ENCODE measurements at places on chromosomes 1 and 21.

DNA sequence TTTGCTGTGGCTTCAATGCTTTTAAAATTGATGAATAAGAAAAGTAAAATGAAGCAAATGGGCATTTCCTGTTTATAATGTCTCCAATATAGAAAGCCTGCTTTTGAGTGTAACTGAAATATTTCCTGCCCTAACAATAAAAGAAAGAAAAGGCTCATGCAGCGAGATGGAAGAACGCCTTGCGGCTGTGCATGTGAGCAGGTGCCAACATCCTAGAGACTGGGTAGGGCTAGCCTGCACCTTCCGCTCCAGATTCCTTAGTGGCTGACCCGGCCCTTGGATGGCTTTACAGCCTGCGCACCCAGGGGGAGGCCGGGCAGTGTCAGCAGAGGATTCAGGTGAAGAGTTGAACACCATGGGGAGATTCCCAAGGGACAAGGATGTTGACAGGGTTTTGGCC, 21.8 kb downstream of the CNIH3 start:
- no peak for DNase-seq

DNA sequence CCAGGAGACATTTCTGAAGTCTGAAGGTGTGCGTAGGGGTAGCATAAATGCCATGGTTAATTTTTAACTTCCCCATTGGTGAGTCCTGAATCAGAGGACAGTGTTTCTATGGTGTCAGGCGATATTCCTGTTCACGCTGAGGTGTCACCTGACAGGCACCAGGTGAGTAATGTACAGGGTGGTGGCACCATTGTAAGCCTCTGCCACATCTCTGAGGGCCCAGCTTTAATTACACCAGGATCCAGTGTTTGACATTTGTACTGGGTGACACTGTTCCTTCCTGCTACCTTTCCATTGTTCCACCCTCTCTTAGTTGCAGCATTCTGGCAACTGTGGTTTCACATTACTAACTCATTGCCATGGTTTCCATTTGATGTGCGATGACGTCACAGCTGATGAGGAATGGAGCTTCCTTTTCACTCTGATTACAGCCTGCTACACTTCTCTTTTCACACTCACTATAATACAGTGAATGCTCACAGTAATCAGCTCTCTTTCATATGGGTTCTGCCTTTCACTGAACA, 40.6 kb upstream of the MARK1 start:
- DNase-seq, result no peak

- no peak for DNase-seq
Measured at GRCh38 chr1:117275055-117275454, 64.3 kb upstream of the VTCN1 start.

DNA sequence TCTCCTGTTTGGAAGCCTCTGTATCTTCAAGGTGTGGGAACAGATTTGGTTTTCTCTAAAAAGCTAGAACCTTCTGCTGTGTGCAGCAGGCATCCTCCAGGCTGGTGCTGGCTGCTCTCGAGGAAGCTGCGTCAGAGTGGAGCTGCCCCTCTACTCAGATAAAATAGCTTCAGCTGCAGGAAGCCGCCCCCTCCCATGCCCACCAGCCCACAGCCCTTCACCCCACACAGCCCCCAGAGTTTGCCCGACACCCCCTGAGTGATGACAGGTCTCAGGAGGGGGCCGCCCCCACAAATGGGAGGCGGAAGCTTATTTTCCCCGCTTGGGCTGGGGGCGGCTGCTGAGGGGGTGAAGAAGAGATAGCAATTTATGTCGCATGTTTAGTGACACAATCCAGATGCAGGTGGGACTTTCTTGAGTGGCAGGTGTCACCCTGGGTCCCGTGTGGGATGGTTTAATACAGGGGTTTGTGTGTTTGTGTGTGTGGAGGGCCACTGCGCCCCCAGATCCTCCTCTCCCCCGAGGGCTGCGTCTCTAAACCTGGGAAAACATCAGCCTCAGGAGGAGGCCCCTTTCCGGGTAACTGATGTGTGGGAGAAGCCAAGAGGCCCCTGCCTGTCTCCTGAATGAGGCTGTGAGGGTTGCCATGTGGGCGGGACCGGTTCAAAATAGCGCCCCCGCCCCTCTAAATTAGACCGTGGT, 55.4 kb downstream of the STUM start:
- DNase-seq, result no peak

DNA sequence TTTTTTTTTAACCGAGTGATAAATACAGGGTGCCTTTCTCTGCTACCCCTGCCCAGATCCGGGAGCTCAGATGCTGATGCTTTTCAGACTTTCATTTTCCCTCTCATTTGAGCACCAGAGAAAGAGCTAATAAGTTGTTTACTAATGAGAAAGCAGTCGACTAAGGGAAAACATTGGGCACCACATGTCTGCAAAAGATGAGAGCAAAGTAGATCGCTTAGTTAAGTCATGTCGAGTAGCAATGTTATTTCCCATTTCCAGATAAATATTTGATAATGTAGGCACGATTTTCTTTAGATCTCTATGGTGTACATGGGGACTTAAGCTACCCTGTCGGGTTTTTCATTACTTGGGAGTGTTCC, 1.2 kb downstream of the PKN2 start:
- DNase-seq, result no peak

DNA sequence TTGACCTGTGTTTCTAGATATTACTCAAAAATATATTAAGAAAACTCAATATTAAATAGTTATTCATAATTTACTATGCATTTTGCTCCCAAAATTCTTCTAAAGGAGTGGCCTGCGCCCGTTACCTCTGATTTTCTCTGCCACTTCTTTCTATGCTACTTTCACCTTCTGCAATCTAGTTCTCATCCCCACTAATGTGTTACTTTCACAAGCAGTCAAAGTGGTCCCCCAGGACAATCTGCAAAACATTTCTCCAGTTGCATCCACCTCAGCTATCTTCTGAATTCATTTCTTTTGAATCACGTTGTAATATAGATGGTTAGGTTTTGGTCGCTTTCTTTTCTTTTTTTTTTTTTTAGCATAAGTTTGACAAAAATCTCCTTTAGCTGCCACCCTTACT, 13.4 kb downstream of the INSL5 start:
- DNase-seq, result no peak

DNA sequence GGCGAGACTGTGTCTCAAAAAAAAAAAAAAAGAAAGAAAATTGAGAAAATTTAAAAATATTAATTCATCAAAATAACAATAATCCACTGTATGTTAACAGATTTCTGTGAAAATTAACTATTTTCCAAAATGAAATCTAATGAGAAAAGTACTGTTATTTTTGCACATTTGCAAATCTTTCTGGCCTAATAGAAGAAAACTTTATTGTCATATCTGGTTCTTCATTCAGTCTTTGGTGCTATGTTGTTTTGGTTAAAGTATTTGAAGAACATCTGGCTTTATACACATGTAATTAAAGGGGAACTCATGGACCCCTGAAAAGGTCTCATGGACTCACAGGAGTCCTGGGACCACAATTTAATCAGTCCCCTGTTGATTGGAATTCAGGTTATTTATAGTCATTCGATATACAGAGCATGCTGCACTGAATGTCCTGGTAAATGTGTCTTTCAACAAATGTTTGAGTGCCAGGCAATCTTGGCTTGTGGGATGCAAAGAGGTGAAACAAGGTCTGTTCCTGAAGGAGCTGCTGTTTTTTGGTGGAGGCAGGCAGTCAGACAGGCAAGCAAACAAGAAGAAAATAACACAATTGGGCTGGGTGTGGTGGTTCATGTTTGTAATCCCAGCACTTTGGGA, 9.0 kb downstream of the AK4 start:
- no peak for DNase-seq

GRCh38 chr1:77355010-77355409, 73.2 kb downstream of the AK5 start:
- DNase-seq, result no peak
